CD4-positive, alpha-beta T cell treated with Interleukin-2 at 100 ng/mL for 4 hours (primary cell): ENCODE measurements at places on chromosomes 5 and 9.
A peak's percentile ranks its signal among the peaks of the same experiment; 100 is the strongest.

- no peak for DNase-seq
Measured at GRCh38 chr5:19917588-19918122, 70.3 kb downstream of the CDH18 start.

GRCh38 chr9:132287256-132287760 is 67.5 kb downstream of the SETX start:
- DNase-seq = no peak

- DNase-seq = no peak
Measured at GRCh38 chr5:65830856-65831255, 95.5 kb upstream of the ERBIN start.

GRCh38 chr5:79806741-79807140 is 117.1 kb downstream of the CMYA5 start:
- DNase-seq = no peak

- DNase-seq = no peak
Measured at GRCh38 chr5:13976867-13977830, 32.7 kb upstream of the DNAH5 start.

DNA sequence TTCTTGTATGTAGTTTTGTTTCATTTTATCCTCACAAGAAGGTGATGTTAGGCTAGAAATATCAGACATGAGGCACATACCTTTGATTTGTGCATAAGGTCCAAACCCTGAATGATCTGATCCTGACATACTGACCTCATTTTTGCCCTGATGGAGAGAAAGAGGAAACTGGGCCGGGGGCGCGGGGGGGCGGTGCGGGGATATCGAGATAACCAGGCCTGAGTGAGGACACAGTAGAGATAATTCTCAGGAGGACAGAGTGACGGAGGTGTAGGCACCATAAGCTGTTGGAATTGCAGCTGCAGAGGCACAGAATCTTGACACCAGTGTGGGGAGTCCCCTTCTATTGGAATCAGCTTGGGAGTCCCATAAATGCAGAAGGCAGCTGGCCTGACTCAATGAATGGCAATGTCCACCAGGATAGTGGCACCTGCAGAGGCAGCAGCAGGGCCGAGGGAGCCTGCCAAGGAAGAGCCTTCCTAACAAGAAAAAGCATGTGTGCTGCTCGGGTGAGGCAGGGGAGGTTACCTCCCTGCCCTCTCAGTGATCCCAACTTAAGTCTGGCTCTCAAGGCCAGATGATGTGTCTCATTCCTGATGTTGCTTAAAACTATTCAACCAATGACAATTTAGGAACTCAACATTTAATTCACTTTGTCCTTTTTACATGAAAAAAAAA is 234.3 kb upstream of the MSX2 start:
- no peak for DNase-seq

DNA sequence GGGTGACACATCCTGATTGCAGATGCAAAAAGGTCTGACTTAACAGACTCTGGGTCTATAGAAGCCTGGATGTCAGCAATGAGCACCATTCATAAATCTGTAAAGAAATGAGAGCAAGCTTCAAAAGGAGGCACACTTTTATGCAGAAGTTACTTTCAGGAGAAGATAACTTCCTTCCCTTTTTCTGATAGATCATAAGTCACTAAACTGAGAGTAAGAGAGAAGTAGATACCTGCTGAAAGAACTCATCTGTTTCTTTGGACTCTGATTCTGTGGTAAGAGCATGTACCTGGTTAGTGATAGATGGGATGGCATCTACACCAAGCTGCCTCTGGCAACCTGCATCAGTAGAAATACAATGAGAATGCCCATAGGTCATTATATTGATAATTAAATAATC is 525.6 kb downstream of the CETN3 start:
- no peak for DNase-seq

GRCh38 chr5:116411101-116411571 is 163.5 kb downstream of the SEMA6A start:
- no peak for DNase-seq

GRCh38 chr9:114244570-114244969 is 78.3 kb upstream of the ORM1 start:
- no peak for DNase-seq

- no peak for DNase-seq
Measured at GRCh38 chr9:118271936-118272335, 567.7 kb downstream of the TLR4 start.

DNA sequence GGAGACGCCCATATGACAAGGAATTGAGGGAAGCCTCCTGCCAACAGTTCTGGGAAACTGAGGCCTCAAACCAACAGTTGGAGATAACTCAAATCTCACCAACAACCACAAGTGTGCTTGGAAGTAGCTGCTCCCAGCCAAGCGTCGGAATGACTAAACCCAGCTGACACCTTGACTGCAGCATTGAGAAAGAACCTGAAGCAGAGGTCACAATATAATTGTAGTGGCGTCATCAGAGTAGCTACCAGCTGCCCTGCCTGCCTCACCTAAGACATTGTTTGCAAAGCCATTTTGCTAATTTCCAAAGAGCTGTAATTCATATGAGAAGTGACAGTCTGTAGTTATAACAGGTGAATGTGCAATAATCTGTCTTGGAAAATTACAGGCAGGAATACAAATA is 40.8 kb upstream of the ANKRD31 start:
- no peak for DNase-seq

- DNase-seq = no peak
Measured at GRCh38 chr9:121301881-121302286, 33.9 kb downstream of the GSN start.

GRCh38 chr9:2231101-2231500 is 216.0 kb downstream of the SMARCA2 start:
- no peak for DNase-seq

- peak; percentile 90 for DNase-seq
Measured at GRCh38 chr5:172175263-172175719, 12.7 kb downstream of the STK10 start.

DNA sequence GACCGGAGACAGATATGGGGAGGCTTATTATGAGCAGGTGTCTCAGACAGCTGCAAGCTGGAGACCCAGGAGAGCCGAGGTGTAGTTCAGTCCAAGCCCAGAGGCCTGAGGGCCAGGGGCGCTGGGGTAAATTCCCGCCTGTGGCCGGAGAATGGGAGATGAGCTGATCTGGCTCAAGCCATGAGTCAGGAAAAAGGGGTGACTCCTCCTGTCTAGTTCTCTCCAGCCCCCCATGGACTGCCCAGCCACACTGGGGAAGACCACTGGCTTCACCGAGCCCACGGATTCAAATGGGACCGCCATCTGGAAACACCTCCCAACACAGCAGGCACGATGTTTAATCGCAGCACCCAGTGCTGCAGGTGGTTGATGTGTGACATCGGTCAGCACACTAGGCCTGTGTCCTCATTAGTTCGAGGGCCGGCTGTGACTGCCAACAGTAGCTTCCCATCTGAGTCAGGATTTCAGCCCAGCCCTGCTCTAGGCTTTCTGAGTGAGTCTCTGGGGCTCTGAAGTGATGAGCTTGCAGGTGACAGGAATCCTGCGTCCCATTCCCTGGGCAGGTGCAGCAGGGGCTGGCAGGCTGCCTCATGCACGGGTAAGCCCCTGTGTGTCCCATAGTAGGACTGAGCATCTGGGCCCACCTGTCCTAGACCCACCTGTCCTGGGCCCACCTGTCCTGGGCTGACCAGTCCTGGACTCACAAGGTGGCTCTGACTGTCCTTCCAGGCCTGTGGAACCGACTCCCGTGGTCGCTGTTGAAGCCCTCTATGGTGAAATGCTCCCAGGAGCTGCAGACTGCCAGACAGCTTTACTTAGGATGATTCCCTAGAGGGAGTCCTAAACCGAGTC is 49.7 kb downstream of the AHRR start:
- DNase-seq = no peak

- DNase-seq = no peak
Measured at GRCh38 chr5:56451742-56452141, 218.6 kb upstream of the ANKRD55 start.

DNA sequence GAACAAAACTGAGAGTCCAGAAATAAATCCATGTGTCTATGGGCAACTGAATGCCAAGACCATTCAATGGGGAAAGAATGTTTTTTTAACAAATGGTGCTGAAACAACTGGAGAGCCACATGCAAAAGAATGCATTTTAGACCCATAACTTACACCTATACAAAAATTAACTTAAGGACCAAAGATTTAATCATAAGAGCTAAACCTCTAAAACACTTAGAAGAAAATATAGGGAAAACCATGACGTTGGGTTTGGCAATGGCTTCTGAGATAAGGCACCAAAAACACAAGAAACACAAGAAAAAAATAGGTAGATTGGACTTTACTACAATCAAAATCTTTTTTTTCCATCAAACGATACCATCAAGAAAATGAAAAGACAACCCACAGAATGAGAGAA is 48.4 kb upstream of the ANKRD33B start:
- DNase-seq = no peak

- DNase-seq = no peak
Measured at GRCh38 chr5:149474198-149474597, 77.0 kb downstream of the CSNK1A1 start.

DNA sequence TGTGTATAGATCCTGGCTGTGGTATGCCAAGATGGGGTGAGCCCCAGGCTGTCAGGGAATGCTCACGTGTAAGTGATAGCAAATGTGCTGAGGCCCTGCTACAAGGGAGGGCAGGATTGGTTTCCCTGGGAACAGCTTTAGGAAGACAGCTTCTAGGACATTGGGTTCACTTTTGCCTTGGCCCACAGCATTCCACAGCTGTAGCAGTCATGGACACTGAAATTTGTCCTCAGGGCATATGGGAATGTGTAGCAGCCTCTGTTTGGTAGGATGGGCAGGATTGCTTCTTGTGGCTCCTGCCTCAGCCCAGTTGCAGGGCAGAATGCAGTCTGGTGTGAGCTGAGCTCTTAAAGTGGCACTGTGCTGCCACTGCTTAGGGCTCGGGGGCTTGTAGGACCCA is 1061.7 kb upstream of the WWC1 start:
- DNase-seq = no peak

GRCh38 chr9:89317282-89317681 is 1.0 kb upstream of the SECISBP2 start:
- no peak for DNase-seq

DNA sequence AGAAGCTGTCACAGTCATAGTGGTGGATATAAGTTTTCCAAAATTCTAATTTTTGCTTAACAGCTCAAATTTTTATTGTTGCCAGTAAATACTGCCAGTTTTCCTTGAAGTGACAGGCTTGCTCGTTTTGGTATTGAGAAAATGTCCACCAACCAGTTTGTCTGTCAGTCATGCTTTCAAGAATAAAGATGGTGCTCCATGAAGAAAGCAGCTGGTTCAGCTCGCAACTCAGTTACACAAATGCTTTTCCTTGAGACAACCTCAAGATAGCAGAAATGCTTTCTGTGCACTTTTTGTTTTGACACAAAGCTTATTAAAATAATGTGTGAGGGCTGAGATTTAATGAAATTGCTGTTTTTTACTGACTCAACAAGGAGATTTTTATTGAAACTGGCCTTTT is 135.7 kb downstream of the LRRC70 start:
- no peak for DNase-seq

DNA sequence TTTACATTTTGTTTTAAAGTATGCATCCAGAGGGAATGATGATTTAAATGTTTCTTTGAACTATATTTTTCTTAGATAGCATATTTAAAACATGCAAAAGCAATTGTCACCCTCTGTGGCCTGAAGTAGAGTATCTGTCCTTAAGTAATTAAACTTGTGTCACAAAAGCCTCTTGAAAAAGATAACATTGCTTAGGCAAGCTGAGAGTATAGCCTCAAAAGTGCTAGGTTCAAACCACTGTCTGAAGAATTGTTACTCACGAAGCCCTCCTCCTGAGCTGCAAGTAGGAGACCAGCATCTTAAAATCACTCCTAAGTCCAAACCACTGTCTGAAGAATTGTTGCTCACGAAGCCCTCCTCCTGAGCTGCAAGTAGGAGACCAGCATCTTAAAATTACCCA is 378.0 kb upstream of the PRR16 start:
- no peak for DNase-seq

DNA sequence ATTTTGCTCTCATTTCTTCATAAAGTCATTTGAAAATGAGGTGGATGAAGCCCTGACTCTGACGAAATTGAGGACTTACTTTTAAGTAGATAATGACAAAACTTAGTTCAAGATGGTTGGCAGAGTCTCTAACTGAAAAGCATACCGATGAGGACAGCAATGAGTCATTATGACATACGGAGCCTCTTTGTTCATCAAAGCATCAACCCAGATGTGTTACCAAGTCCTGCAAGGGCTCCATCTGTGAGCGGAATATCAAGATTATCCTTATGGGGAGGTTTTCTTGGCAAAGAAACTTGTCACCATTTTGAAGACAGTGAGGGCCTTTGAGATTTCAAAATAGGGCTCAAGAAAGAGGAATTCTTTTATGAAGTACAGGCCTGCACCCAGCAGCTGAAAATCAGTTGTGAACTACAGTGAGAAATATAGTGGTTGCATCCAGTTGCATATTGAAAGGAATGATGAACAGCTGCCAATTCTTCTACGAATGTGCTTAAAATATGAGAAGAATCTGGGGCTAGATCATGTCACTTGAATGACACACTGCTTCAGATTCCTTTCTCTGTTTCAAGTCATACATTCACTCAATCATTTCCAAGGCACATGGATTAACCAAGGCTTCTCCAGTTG is 86.6 kb upstream of the SLC24A2 start:
- no peak for DNase-seq

- no peak for DNase-seq
Measured at GRCh38 chr9:32703635-32704034, 68.2 kb upstream of the TAF1L start.

DNA sequence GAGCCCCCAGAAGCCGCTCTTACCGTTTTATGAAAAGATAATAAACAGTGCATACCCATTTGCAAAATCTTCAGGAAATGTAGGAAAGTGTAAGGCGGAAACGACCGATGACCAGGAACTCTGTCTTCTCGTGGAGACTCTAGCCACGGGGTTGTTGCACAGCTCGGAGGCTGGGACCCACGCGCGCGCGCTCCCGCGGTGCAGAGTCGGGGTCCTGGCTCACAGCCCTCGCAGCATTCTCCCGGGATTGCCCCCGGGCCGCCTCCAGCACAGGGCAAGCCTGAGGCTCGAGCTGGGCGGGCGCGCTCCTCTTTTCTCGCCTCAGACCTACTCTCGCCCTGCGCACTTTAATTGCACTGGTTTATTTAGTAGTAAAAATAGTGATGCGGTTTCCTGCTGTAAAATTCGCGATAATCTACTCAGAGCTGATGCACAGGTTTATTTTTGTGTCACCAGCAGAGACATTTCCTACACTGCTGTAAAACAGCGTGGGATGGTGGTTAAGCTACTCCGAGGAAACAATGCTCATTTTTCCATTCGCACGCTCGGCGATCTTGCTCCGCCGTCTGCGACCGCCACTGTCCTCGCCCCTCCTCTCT is 15.5 kb downstream of the TRIM7 start:
- peak; percentile 67 for DNase-seq

GRCh38 chr5:67188274-67189078 is 8.1 kb downstream of the CD180 start:
- DNase-seq = no peak

DNA sequence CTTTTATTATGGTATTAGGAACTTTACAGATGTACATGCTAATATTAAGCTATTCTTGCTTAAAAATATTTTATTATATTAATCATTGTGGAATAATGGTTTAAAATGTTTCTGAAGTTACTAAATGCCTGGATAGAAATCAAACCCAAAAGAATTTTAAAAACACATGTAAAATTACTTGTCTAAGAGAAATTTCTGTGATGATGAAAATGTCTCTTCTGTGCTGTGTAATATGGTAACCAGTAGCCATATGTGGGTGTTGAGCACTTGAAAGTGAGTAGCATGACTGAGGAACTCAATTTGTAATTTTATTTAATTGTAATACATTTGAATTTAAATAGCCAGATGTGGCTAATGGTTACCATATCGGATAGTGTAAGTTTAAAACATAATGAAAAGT is 66.7 kb upstream of the HSPB3 start:
- no peak for DNase-seq
